Suppressor macrophage treated with lipopolysaccharide for 1 hour (primary cell): ENCODE measurements at places on chromosomes 2 and 18.
A peak's percentile ranks its signal among the peaks of the same experiment; 100 is the strongest.

- peak; percentile 68 for DNase-seq
Observed at GRCh38 chr18:34809451-34810072, 99.5 kb downstream of the DTNA start.

DNA sequence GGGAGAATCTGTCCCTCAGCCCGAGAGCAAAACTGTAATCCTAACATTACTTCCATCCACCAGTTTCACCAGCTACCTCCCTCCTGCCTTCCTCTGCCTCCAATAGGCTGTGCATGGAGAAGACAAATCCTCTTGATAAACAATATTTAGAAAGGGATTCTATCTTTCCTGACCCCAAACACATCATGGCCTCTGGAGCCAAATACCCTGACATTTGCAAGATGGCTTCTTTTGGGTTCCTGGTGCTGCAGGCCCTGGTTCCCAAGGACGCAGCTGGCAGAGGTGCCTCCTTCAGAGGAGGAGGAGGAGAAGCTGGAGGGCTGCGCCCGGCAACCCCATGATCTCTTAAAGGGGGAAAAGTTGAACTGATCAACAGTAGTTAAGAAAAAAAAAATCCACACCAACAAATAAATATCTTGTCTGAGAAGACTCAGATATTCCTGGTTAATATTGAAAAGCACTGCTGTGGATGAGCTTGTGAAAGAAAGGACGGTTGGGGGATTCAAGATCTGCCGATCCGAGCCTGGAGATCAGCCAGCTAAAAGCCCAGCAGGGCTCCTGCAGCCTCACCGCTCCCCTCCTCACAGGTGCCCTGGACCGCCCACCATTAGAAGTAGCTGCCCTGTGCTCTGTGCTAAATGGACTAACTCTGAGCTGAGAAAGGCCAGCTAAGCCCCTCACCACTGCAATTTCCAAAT lies 116.8 kb downstream of the MSH2 start:
- no peak for DNase-seq

DNA sequence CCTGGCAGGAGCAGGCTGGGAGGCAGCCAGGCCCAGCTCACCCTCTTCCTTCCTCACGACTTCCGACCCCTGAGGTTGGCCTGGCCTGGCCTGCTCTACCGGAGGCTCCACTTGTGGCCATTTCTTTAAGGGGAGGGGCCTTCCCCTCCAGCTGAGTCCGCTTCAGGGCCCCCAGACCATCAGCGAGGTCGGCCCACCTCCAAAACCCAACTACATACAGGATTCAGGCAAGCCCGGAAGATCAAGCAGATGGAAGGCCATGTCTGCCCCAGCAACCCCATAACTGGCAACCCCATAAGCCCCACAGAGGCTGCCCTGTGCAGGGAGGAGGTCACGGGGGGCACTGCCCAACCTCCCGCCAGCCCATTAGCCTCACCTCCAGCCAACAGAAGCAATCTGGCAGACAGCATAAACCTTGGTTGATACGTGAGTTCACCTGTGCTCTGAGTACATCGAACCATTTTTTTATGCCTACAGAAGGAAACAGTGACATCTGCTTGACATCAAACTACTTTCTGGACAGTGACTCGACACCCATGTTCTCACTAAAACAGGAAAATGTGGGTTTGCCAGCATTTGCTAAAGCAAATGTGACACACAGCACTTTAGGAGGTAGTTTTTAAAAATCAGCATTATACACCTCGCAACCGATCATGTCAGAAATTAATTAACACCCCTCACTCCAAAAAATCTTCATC lies 98.9 kb downstream of the EIPR1 start:
- no peak for DNase-seq

- peak; percentile 31 for DNase-seq
Observed at GRCh38 chr2:212958757-212959295, 192.6 kb downstream of the IKZF2 start.

DNA sequence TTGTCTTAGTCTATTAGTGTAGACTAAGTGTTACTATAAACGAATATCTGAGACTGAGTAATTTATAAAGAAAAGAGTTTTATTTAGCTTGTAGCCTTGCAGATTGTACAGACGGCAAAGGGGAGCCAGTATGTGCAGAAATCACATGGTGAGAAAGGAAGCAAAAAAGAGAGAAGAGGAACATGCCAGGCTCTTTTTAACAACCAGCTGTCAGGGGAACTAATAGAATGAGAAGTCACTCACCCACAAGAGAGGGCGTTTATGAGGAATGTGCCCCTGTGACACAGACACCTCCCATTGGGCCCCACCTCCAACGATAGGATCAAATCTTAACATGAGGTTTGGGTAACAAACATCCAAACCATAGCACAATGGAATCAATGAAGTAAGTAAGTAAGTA lies 20.6 kb upstream of the ZNF804A start:
- peak; percentile 63 for DNase-seq

- peak; percentile 78 for DNase-seq
Observed at GRCh38 chr2:10408649-10409579, 39.2 kb downstream of the ODC1 start.

DNA sequence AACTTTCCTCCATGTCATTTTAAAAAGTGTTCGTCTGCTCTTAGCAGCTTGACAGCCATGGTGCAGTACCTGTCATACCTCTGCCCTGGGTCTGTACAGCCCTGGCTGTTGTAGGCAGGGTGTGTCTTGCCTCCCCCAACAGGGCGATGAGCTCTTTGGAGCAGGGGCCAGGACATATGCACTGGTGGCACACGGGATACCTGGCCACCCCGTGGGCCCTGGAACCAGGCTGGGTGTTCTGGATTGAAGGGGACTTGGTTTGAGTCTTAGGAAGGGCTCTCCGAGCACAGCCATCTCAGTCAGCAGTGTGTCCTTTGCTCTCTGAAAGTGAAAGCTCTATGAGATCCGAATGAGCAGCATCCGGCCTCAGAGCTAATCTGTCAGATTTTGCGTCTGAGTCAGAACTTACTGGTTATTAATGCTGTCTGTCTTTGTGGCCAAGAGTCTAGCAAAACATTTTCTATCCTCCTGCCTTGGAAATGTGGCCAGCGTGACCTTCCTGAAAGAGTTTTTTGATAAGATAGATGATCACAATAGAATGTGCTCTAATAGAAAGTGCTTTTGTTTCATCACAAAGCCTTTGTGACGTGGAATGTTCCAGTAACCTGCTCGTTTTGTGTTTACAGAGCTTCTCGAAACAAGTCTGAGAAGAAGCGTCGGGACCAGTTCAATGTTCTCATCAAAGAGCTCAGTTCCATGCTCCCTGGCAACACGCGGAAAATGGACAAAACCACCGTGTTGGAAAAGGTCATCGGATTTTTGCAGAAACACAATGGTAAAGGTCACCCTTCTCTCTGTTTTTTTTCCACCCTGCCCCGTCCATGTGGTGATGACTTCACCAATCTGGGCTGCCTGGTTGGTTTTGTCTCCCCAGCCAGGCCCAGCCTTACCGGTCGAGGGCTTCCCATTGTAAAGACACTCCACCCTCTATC lies 77.3 kb upstream of the RPL31 start:
- DNase-seq, result no peak

DNA sequence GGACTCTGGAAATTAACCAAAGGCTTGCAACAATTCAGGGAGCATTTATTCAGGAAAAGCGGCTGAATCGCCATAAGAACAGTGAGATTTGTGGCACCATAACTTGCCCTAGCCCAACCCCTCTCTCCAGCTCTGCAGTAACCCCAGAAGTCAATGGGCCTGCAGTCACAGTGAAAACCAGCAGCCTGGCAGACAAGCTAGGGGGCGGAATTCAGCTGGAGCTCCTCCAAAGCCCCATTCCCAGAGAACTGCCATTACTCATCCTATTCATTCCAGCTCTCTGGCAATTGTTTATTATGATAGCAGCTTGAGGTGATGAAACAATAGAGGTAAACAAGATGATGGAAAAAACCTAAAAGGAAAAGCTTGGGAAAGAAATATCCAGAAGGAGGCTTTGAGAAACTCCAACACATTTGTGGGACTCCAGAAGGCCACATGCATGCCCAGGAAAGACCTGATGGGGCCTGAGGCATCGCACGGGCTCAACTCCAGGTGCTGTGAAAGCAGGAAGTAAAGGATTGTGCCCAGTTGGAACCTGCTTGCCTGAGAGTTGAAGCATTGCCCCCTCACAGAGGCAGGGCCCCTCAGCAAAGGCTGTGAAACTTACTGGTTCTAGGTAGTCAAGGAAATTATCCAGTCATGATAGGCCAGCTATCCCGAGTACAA lies 126.7 kb downstream of the TWIST2 start:
- no peak for DNase-seq

DNA sequence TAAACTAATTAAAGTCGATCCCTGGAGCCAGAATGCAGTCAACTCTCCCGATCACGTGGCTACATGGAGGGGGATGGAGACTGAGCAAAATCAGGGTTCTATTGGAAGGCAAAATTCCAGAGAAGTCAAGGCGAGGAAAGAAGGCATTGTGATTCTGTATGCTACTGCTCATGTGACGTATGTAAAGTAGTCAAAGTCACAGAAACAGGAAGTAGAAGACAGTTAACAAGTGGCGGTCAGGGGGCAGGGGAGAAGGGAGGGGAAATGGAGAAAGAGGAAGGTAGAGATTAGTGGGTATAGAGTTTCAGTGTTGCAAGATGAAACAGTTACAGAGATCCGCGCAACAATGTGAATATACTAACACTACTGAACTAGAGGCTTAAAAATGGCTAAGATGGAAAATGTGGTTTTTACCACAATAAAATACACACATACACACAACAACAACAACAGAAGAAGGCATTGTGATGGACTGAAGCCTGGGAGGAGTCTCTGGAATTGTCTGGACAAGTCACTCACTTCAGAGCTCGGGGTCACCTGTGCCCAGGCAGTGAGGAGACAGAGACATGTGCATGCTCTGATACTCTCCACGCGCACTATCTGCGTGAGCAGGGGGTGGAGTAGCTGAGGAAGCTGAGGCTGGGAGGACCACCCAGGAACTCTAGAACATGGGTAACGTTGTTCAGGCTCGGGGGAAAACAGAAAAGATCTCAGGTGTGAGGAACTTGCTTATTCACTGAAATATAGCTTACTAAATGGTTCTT lies 89.9 kb upstream of the CDCA7 start:
- DNase-seq, result peak; percentile 83

DNA sequence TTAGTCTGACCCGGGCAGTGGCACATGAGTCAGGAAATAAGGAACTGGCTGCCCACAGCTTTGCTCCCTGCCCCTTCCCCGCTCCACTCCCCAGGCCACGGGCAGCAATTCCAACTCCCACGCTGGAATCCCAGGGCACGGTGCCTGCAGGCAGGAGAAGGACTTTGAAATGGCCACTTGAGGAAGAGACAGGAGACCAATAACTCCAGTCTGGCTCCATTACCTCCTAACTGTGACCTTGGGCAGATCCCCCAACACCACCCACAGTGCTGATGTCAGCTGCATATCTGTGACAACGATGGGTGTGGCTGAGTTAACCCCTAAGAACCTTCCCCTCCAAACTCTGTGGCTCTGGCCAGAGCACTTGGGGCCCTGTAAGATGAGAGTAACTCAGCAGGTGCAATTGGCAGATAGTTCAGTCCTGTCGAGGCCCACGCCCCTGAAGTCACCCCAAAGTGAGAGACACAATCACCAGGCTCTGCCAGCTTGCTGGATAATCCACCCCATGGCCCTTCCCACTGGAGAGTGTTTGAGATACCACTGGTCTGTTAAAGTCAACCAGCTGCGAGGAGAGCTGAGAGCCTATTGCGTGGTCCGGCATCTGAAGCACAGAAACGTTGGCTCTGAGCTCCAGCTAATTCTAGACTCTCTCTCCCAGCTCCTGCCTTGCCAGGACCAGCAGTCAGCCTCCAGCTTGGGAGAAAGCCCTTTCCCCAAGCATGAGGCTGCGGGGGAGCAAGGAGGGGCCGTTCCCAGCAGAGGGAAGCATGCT lies 175.2 kb downstream of the TNS1 start:
- peak; percentile 73 for DNase-seq

GRCh38 chr2:147560810-147561535 lies 283.9 kb upstream of the ACVR2A start:
- peak; percentile 91 for DNase-seq

DNA sequence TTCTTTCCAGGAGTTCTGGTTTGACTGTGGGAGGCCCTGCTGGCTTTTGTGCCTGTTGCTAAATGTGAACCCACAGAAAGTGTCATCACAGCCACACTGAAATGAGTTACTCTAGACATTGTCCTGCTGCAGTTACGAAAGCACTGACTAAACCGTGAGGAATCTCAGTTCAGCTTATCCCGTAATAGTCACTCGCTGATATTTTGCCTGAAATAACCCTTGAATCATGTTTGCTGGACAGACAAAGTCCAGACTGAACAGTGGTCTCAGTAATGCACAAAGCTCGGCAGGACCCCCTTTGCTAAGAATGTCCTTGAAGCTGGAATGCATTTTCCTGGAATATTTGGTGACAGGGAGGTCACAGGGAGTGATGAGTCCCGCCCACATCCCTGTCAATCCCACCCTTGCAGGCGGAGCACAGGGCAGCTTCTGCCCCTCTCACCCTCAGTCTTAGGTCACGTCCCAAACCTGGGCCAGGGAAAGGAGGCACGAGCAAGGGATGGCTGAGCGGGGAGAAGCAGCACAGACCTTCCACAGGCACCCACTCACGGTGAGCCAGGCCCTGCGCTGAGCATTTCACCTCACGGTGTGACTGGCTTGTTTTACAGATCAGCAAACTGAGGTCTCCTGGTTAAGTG lies 53.4 kb downstream of the ADI1 start:
- no peak for DNase-seq

DNA sequence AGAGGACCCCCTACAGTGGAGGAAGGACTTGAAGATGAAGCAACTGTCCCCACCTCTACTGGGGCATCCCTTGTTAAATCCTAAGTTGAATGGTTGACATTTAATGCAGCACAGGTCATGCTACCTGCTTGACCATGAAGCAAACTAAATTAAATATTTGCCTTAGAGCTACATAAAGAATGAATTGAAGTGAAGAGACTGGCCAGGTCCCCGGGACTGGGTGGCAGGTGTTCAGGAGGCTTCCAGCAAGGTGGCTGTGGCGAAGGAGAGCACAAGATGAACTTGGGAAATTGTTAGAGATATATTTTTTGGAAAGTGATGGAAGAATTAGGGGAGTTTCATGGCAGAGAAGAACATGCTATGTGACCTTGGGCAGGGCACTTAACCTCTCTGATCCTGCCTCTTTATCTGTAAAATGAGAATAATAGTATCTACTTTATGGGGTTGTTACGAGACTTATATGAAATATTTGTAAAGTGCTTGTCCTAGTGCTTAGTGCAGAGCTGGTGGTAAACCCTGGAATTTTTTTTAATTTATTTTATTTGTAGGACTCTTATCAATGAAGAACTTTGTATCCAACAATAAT lies 37.3 kb downstream of the EFR3B start:
- DNase-seq, result no peak

- DNase-seq, result no peak
Observed at GRCh38 chr2:133377021-133377481, 191.2 kb downstream of the NCKAP5 start.

GRCh38 chr18:71936744-71937143 lies 607.4 kb downstream of the CBLN2 start:
- no peak for DNase-seq

DNA sequence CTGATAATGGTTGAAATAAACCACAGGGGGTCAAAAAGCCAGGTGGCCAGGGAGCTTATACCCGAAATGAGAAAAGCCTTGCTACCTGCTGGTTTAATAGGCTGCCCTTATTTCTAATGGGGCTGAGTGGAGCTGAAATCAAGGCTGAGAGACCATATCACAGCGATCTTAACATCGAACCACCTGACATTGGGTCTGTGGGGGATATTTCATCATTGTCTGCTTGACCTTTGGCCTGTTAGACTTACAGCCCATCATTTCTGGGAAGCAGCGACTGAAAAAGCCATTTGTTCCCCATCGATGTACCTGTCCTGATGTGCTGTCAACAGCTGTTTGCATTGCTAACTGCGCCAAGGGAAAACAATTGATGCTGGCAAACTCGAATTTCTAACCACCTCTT lies 199.7 kb upstream of the SLC14A2 start:
- no peak for DNase-seq

GRCh38 chr2:143467011-143467410 lies 337.8 kb downstream of the ARHGAP15 start:
- no peak for DNase-seq
